ENCODE measurements at places on chromosomes 2 and 18.

GRCh38 chr2:48209214-48209885, 303.1 kb upstream of the FBXO11 start:
- no peak for DNase-seq

DNA sequence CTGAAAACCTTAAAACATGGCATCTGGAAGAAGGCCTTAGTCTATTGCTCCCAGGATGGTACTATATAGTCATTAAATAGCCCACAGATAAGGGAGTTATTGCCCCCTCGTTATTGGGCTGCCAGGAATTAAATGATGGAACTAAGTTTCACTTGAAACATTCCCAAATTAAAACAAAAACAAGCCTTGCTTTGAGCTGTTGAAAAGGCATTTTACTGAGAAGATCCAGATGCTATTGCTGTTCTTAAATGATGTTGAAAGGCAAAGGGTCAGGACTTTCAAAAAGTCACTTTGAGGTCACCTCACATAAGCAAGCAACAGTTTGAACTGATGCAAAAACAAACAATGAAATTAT, 2.0 kb upstream of the AMMECR1L start:
- DNase-seq = no peak

DNA sequence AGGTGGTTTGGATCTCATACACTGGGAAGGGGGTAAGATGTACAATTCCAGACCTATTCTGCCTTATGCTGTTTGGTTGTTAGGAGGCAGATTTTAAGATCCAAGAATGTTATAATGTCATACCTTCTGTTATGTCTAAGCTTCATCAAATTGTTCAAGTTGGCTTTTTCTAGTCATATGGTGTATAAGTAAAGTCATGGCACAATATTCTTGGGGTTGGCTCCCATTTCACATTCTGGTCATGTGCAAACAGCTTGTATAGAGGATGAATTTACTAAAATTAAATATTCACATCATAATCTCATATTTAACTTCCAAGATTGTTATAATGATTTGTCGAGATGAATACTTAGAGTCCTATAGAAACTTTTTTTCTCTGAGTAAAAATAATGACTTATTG, 424.9 kb upstream of the HNMT start:
- DNase-seq = no peak

DNA sequence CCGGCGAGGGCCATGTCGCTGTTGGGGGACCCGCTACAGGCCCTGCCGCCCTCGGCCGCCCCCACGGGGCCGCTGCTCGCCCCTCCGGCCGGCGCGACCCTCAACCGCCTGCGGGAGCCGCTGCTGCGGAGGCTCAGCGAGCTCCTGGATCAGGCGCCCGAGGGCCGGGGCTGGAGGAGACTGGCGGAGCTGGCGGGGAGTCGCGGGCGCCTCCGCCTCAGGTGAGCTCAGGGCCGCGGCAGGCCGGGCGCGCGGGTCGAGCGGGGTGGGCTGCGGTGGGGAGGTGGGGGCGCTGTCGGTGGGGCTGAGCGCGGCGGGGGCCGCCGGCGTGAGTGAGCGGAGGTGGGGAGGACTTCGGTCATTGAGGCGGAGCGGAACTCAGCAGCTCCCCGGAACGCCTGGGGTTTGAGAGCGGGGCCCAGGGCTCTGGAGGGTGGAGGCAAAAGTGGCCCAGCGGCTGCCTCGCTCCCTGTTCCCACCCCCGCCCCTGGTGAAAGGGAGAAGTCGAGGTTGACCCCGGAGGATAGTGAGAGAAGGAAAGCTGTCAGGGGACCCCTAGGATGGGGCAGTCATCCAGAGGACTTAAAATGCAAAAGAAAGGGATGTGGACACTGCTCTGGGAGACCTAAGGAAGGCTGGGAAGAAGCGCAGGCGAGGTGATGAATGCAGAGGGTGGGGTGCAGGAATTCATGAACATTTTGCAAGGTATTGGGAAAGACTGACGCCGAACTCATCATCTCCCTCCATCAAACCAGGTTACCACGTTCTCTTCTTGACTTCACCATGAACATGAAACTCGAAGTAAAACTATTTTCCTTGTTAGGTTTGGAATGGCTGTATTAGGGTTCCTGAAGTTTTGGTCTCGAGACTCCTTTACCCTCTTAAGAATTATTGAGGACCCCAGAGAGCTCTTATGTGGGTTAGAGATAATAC, 633 bp downstream of the MALT1 start:
- peak; percentile 54 for DNase-seq

- no peak for DNase-seq
These were observed 53.9 kb downstream of the ANKRD44 start for GRCh38 chr2:197256547-197257170.

DNA sequence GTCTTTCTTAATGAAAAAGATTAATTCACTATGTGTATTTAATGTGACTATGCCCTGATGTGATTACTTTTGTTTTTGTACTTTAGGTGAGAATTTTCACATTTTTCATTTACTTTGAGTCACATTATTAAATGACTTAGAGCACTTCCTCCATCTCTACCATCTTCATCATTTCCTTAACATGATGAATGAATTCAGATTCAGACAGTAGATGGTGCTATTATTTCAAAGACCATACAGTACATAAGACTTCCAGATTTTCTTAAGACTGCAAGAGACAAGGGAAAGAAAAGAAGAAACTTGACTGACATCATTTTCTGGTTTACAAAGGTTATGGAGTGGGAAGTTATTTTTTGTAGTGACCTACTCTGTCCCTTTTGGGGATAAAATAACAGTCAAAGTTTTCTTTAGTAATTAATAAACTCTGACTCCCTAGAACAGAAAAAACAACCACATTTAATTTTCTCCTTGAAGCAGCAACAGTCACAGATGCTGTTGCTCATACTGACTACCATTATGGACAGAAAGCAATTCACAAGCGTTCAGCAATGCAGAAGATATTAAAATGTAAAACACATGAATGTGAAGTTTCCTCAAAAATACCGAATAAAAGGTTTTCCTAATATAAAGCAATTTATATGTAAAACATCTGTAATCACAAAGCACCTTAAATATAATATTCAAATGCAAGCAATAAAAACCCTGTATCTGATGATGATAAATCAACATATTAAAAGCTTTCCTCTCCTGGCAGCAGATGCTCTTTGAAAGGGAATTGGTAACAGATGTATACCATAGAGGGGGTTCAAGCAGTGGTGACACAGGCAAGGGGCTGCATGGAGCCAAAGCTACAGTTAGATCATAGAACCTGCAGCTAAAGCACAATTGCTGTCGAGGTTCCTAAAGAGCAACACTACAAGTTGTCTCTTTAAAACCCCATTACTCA, 1010.9 kb upstream of the NXPH2 start:
- DNase-seq = no peak

DNA sequence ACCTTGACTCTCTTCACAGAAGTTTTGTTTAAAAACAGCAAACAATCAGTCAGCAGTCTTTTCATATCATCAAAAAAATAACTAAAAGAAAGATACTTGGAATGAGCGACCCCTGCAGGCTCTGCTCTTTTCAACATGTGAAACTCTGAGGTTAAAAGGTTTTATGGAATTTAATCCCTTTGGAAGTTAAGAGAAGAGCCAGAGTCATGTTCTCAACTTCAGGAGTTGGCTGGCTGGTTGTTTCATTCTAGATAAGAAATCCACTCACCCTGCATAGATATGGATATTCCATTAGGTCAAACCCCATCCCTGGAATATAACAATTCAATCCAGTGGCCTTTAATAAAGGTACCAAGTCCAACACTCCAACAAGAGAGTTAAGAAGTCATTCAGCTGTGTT, 115.6 kb upstream of the RMDN2 start:
- DNase-seq = no peak

DNA sequence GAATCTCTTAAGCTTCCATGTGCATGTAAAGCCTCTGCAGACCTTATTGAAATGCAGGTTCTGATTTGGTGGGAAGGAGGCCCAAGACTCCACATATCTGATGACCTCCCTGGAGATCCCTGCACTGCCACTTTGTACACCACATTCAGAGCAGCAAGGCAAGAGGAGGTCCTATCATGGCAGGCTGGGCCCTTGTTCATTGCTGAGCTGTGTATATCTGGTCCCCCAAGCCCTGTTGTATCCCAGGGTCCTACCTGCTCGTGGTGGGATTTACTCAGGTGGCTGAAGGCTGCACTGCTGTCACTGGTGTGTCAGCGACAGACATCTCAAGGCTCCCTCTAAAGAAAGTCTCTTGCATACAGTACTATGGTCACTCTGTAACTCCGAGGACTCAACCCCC, 114.2 kb downstream of the ST6GAL2 start:
- DNase-seq = no peak

GRCh38 chr2:65033178-65033577, 23.0 kb upstream of the CEP68 start:
- DNase-seq = no peak

GRCh38 chr2:40452786-40453185, 896 bp upstream of the SLC8A1 start:
- DNase-seq = no peak

GRCh38 chr2:202009019-202009481, 24.6 kb upstream of the FZD7 start:
- no peak for DNase-seq

- no peak for DNase-seq
These were observed 20.5 kb downstream of the SLC3A1 start for GRCh38 chr2:44295633-44296359.

DNA sequence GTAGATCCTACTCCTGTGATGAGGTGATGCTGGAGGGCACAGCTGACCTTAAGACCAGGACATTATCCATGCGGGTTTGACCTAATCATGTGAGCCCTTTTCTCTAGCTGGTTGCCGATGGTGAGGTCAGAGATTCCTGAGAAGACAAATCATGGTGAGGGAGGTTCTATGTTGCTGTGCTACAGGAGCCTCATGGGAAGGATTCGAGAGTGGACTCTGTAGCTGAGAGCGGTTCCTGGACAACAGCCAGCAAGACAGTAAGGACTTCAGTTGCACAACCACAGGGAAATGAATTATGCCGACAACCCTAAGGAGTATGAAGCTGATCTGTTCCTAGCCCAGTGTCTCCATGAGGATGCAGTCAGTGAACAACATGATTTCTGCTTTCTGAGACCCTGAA, 80.4 kb downstream of the EPB41L3 start:
- DNase-seq = no peak

DNA sequence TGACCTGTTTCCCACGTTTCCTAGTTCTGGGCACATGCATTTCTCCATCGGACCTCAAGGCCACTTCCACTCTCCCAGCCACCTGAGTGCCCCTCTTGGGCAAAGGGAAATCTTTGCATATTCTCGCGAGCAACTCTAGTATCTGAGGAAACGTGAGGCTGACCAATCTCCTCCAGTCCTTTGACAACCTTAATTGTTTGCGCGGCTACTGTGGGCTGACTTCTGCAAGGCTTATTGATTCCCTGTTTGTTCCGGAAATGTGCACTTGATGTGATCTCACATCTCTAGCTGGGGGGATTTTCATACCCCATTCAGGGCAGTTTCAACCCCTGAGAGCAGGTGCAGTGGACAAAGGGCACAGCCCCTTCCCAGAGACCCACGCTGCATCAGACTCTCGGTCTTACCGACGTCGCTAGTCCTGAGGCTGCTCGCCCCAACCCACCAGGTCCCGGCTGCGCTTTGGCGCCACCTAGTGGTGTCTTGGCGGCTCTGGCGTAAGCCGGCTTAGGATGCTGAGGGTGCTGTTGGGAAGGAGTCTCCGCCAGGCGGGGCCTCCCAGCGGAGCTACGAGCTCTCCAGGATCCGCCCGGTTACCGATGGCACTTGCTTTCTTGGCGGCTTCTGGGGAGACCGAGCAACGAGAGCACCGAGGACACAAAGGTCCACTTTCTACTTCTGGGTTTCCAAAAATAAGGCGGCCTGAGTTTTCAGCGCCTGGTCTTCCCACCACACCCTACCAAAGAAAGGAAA, 24.8 kb upstream of the SPR start:
- DNase-seq = peak; percentile 85
